ENCODE measurements at places on chromosomes 3 and 15. TPM values are rescaled to one million over a fixed set of nuclear protein-coding genes. Genes with fewer than 3 reads are reported as not detected.

PDE12 gene
- total RNA-seq = 26.8 TPM

LAMB2 gene
- 834 TPM for total RNA-seq

SAMMSON gene
- total RNA-seq = not detected

ACSBG1 gene
- total RNA-seq = not detected

SCG3 gene
- total RNA-seq = not detected

MESP2 gene
- 0.21 TPM for total RNA-seq

PPIP5K1 gene
- 53.3 TPM for total RNA-seq

Data from nasal cavity respiratory epithelium epithelial cell of viscerocranial mucosa (primary cell).